ENCODE measurements at places on chromosomes 7 and 10. TPM values are rescaled to one million over a fixed set of nuclear protein-coding genes. Genes with fewer than 3 reads are reported as not detected.

- DNase-seq, result no peak
Measured at GRCh38 chr7:2068693-2069471, 163.9 kb downstream of the MAD1L1 start.

GRCh38 chr10:32984003-32984600, 26.1 kb upstream of the ITGB1 start:
- no peak for DNase-seq

GRCh38 chr10:34437906-34438305, 377.2 kb downstream of the PARD3 start:
- DNase-seq, result no peak

The NPSR1 gene
- not detected for total RNA-seq

The PROSER2 gene
- 7.1 TPM for total RNA-seq
